ENCODE measurements at places on chromosomes 13 and 19.

- no peak for DNase-seq
Observed at GRCh38 chr19:46201454-46202310, 27.9 kb upstream of the IGFL1 start.

- no peak for DNase-seq
Observed at GRCh38 chr19:4609878-4610511, 29.3 kb upstream of the TNFAIP8L1 start.

GRCh38 chr13:52954838-52955237 lies 73.8 kb upstream of the OLFM4 start:
- DNase-seq = no peak

DNA sequence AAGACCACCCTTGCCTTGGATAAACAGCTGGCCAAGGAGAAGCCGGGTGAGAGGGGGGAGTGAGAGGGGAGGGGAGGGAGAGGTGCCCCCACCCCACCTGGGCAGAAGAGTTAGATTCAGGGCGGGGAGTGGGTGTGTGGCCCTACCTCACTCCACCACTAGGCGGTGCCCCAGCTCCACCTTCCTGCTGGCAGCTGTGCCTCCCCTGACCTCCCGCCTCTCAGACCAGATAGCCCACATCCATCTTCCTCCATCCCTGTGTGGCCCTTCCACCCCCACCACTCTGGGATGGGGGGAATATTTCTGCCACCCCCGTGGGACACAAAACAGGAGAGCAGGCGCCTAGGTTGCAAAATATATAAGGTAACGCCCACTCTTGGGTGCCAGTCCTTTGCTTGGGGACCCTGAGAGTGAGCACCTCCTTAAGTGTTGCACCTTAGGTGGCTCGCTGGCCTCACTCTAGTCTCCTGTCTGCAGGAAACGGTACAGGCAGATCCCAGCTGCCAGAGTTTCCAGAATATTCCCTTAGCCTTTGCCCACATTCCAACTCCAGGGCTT lies 13.8 kb upstream of the EHD2 start:
- peak; percentile 74 for DNase-seq

DNA sequence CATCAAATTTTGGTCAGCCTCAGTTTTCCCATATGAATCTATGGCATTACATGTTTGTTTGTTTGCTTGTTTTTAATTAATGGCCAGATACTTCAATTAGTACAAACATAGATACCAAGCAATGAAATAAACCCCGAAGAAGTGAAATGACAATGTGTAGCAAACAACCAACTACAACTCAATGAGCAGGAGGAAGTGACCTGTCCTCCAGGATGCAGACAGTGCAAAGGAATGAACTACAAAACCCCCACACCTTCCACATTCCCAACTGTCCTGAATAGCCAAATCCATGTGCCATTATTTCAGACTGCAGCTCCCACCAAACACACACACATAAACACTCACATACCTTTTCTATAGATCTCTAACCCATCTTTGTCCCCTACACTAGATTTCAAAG lies 45.0 kb upstream of the FAM124A start:
- DNase-seq = no peak

DNA sequence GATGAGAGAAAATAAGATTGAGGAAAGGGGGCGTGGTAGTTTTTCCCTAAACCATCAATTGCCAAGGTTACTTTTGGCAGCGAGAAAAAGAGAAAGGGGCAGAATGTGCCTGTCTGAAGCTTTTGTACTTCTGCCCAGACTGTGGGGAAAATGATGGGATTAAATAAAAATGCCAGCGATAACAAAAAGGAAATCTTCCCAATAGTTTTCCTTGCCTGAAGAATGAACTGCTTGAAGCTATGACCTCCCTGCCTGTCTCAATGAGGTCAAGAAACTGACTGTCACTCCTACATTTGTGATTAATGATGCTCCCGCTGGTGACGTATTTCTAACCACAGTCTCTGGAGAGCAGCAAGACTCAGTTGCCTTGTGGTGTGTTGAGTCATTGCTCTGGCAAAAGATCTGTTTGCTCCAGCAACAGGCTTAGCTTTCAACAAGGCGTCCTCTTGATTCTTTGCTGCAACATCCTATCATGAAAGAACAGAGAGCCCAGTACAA lies 1051.5 kb downstream of the DIAPH3 start:
- no peak for DNase-seq

- no peak for DNase-seq
Observed at GRCh38 chr19:40802300-40803169, 3.5 kb downstream of the EGLN2 start.

DNA sequence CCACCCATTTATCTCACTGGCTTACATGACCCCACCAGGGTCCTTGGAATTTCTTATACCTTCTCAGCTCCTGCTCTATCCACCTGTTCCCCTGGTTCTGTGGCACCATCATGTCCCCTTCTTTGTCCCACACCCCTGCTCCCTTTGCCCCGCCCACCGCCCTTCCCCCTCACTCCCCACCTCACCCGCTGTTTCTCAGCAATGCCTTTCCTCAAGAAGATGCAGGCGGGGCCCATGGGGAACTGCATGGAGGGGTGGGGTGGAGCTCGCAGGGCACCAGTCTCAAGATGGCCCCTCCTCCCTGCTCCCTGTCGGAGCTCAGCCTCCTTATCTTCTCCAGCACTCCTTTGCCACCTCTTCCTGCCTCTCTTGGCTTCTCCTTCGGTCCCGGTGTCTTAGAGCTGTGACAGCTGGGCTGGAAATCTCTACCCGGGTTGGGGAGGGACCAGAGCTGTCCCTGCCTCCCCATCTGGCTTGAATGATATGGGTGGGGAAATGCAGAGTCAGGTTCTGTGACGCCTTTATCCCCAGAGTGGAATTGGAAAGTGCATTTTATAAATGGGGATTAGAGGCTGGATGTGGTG lies at the start of gene CABP5:
CABP5 (minus strand) TSS at position 405 of the 584 bp plus-strand sequence; CDS start at position 248, 157 bp downstream.
- DNase-seq = no peak

GRCh38 chr19:27971869-27972268 lies 1241.1 kb downstream of the UQCRFS1 start:
- DNase-seq = no peak

DNA sequence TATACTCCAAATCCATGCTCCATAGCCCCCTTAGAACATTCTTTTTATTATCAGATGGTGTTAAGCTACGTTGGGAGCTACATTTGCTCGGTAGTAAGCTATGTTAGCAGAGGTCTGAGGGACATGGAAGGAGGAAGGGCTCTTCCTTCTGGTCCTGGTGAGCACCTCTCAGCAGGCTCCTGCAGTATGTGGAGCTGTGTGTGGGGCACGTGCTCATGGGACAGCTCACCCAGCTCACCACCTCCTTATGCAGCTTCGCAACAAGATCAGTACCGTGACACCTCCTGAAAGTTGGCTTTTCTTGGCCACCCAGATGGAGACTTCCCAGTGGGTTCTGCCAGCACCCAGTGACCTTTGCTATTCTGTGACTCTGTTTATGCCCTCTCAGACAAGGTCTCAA lies 400.5 kb upstream of the SLC10A2 start:
- DNase-seq = no peak

DNA sequence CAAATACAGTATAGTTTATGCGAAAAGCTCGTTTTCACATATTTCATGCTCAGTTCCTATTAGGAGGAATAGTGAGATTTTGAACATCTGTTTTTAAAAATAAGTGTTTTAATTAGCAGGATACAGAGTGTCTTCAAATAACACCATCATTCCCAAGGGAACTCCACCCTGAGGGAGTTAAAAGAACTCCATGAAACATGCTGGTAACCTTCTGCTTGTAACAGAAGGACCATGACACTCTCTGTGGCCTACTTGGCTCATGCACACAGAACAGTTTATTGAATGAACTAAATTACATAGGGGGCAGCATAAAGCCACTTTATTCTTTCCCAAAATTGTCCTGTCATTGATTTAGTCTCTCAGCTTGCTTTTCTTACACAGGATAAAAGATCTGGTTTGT lies 809.5 kb upstream of the SLITRK6 start:
- DNase-seq = no peak

Measured in endothelial cell (in vitro differentiated cells).